ENCODE measurements at places on chromosomes 1 and 21. TPM values are rescaled to one million over a fixed set of nuclear protein-coding genes. Genes with fewer than 3 reads are reported as not detected.

RNU1-3 gene
- polyA plus RNA-seq, result not detected

THAP3 gene
- 14.9 TPM for polyA plus RNA-seq

TNFRSF4 gene
- polyA plus RNA-seq, result 0.15 TPM

C8B gene
- not detected for polyA plus RNA-seq

LMNA gene
- polyA plus RNA-seq, result 927 TPM

- peak overlapping the region; percentile 74 for H3K4me3 ChIP-seq
- no peak overlapping the region for H3K27ac ChIP-seq
- DNase-seq, result no peak
- H3K4me1 ChIP-seq, result no peaks in the 10 kb centered on the region
These were observed 792 bp downstream of the GOLPH3L start for GRCh38 chr1:150696162-150696561.

- peaks cover 8% of the 10 kb centered on the region for H3K4me1 ChIP-seq
- no peak overlapping the region for H3K4me3 ChIP-seq
- H3K36me3 ChIP-seq, result peaks cover 70% of the 10 kb centered on the region
- no peaks in the 10 kb centered on the region for H3K27me3 ChIP-seq
- no peak overlapping the region for H3K27ac ChIP-seq
- DNase-seq, result peak; percentile 45
These were observed 6.6 kb downstream of the PEX10 start for GRCh38 chr1:2405588-2406295.

- H3K36me3 ChIP-seq, result 0 out of 2 replicates have a peak, but pooled peaks cover 2% of the 10 kb centered on the region
- H3K27ac ChIP-seq, result no peak overlapping the region
- no peak for DNase-seq
- H3K4me1 ChIP-seq, result peaks cover 7% of the 10 kb centered on the region
These were observed 3.9 kb upstream of the PITHD1 start for GRCh38 chr1:23774174-23774880.

- peak; percentile 74 for DNase-seq
- H3K4me3 ChIP-seq, result no peak overlapping the region
- peaks cover 8% of the 10 kb centered on the region for H3K4me1 ChIP-seq
- H3K27ac ChIP-seq, result peak overlapping the region; percentile 77
These were observed 477.1 kb downstream of the LMO4 start for GRCh38 chr1:87805666-87806378.

DNA sequence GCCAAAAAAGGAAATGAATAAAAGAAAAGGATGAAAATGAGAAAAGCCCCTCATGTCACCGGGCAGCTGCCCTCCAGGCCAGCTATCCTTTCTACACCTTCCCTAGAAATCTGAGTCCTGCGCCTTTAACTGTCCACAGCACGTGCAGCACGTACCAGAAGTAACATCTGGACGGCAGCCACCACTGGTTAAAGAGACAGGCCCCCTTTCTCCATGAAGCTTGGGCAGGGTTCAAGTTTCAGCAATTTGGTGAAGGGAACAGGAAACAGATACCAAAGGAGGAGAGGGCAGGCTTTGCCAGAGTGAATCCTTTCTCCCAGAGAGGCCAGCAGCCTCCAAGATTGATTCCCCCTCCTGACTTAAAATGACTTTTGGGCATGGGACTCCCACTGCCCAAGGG lies 3.6 kb upstream of the KIAA2013 start:
- peak; percentile 71 for DNase-seq
- H3K27ac ChIP-seq, result peak overlapping the region; percentile 58
- peaks cover 22% of the 10 kb centered on the region for H3K4me1 ChIP-seq
- H3K4me3 ChIP-seq, result no peak overlapping the region

- no peaks in the 10 kb centered on the region for H3K36me3 ChIP-seq
- no peaks in the 10 kb centered on the region for H3K4me1 ChIP-seq
- no peak for DNase-seq
- H3K27ac ChIP-seq, result no peak overlapping the region
These were observed 130.1 kb upstream of the MAP1LC3C start for GRCh38 chr1:242128951-242129502.

- H3K27ac ChIP-seq, result no peak overlapping the region
- H3K4me1 ChIP-seq, result peaks cover 1% of the 10 kb centered on the region
- no peaks in the 10 kb centered on the region for H3K27me3 ChIP-seq
- no peaks in the 10 kb centered on the region for H3K36me3 ChIP-seq
- no peak for DNase-seq
These were observed 160.1 kb downstream of the PTPRC start for GRCh38 chr1:198798923-198799386.

GRCh38 chr1:221363039-221363438 lies 378.9 kb downstream of the DUSP10 start:
- no peak overlapping the region for H3K4me3 ChIP-seq
- no peaks in the 10 kb centered on the region for H3K36me3 ChIP-seq
- DNase-seq, result no peak
- H3K4me1 ChIP-seq, result no peaks in the 10 kb centered on the region

DNA sequence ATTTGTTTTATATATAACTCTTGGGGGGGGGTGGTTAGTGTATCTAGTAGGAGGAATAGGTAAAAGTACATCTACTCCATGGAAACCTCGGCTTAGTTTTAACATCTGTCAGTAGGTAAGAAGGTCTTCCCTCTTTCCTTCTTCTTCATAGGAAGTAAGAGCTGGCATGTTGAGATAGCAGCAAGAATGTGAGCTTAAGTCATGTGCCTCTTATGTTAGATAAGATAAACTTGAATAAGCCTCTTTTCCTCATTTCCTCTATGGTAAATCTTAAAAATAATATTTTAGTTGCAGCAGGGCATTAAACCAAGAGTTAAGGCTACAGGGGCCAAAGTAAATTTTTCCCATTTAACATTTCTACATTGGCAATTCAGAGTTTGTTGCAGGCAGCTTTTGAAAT lies 100.4 kb downstream of the MAP3K21 start:
- H3K27me3 ChIP-seq, result no peaks in the 10 kb centered on the region
- H3K4me3 ChIP-seq, result no peak overlapping the region
- H3K4me1 ChIP-seq, result no peaks in the 10 kb centered on the region

DNA sequence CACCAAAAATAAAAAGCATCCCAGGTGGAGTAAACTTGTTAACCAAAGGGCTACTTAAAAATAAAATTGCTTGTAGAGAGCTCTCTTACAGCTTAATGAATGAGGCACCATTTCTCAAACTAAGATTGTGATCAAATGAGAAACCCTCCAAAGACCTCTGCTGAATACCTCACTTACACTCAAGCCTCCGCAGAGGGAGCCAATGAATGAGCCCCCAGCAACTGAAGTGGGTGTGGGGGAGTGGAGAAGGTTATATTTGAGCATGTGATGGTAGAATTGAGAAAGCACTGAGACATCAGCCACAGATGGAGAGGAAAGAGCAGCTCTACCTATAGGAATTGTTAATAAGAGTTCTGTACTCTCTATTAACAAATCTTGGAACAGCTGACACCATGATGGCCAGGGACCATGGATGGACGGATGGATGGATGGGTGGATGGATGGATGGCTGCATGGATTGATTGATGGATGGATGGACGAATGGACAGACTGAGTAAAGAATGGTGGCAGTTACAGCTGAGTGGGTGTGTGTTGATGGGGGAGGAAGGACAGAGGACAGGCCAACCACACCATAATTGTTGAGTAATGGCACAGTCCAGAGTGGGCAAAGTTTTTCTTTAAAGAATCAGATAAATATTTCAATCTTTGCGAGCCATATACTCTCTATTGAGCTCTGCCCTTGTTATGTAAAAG lies 20.3 kb upstream of the TIAM1 start:
- H3K4me1 ChIP-seq, result no peaks in the 10 kb centered on the region
- DNase-seq, result no peak
- H3K4me3 ChIP-seq, result no peak overlapping the region
- H3K27me3 ChIP-seq, result peaks cover 2% of the 10 kb centered on the region
- no peaks in the 10 kb centered on the region for H3K36me3 ChIP-seq
